ENCODE measurements at places on chromosomes 5 and 9. TPM values are rescaled to one million over a fixed set of nuclear protein-coding genes. Genes with fewer than 3 reads are reported as not detected.

DNA sequence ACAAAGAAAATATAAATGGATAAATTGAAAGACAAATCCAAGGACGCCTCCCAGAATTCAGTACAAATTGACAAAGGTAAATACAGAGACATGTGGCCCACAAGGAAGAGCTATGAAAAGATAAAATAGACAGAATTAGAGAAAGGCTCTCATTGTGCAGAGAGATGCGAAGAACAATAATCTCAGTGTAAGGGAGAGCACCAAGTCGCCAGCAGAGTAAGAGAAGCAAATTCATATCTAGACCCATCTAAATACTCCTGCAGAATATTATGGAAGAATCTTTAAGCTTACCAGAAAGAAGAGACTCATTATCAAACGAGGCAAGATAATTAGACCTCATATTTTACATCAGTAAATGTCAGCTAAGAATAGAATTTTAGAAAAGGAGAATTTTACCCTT, 101.7 kb upstream of the ITGA1 start:
- no peaks in the 10 kb centered on the region for H3K27me3 ChIP-seq
- H3K36me3 ChIP-seq = no peaks in the 10 kb centered on the region
- H3K27ac ChIP-seq = no peak overlapping the region
- no peaks in the 10 kb centered on the region for H3K4me1 ChIP-seq
- DNase-seq = no peak

DNA sequence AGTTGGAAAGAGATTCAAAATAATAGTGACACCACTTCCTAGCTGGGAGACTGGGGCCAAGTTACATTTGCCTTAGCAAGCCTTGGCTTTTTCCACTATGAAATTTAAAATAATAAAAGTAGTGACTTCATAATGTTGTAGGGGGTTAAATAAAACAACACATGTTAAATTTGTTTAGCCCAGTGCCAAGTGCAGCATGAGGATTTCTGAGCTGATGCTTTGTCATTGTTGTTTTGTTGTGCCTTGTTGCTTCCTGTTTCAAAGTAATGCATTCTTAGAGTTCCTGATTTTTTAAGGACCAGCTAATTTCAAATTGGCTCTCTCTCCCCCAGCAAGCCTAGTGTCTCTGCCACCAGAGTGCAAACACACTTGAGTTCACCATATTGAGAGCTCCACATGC, 270.7 kb upstream of the PAPPA start:
- no peaks in the 10 kb centered on the region for H3K36me3 ChIP-seq
- H3K4me1 ChIP-seq = no peaks in the 10 kb centered on the region
- H3K27me3 ChIP-seq = no peaks in the 10 kb centered on the region
- no peak for DNase-seq
- no peak overlapping the region for H3K4me3 ChIP-seq

DNA sequence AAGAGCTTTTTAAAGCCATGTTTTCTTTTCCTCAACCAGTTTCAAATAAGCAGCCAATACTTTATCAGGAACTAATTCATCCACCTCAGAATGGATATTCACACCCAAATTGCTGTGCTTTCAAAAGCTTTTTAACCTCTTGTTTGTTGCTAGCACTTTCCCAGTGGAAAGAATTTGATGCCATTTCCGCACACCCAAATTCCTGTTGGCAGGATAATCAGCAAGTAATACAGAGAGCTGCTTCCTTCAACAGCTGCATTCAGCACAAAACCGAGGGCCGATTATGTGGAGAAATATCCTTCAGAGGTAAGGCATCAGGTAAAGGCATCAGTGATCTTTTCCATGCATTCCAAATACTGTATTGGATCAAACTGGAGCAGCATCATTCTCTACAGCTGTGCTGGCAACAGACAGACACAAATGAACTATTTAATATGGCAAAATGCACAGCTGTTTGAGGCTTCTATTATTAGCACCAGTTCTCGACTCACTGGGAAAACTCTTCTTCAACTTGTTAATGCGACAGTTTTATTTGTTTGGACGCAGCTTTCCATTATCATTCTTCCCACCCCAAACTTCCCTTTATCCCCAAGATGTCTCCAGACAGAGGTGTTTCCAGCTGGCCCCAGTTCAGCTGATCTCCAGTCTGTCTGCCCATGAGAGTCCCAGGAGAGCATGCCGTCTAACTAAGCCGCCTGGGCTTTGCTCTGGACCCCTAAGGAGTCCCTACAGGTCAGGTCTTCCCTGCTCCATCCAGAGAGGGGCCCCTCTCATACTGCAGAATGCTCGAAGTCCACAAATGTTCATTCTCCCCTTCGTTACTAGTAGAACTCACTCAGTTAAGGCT, 22.2 kb upstream of the MGAT1 start:
- H3K4me3 ChIP-seq = no peak overlapping the region
- H3K36me3 ChIP-seq = no peaks in the 10 kb centered on the region
- H3K27ac ChIP-seq = no peak overlapping the region

DNA sequence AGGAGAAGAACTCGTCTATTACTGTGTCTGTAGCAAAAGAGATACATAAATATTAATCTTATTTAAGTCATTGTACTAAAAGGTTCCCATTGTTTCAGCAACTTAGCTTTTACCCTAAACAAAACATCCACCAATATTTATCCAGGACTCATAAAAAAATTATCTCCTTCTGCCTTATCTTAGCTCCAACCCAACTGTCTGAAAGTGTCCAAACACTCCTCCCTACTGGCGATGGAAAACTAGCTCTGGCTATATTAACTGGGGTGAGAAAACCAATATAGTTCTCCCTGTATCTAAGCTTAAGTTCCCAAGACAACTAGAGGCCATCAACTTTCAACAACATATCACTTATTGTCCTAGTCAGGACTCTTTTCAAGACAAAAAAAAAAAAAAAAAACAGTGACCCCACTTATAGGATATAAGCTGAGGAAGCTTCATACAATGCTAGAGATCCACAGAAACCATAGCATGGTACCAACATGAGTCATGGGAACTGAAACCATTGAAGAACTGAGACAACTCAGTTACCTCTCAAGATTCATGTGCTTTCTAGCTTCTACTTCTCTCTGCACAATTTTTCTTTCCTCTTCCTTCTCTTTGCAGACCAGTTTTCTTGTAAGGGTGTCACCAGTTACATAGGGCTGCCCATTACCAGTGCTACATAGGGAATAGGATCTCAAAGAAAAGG, 150.7 kb upstream of the RASA1 start:
- H3K27me3 ChIP-seq = no peaks in the 10 kb centered on the region
- no peak overlapping the region for H3K4me3 ChIP-seq
- H3K27ac ChIP-seq = no peak overlapping the region
- no peaks in the 10 kb centered on the region for H3K4me1 ChIP-seq
- DNase-seq = no peak
- H3K36me3 ChIP-seq = no peaks in the 10 kb centered on the region

GRCh38 chr5:169063316-169063953, 237.5 kb downstream of the SLIT3 start:
- DNase-seq = no peak
- no peak overlapping the region for H3K27ac ChIP-seq
- no peak overlapping the region for H3K4me3 ChIP-seq
- H3K36me3 ChIP-seq = no peaks in the 10 kb centered on the region
- peaks cover 5% of the 10 kb centered on the region for H3K27me3 ChIP-seq
- no peaks in the 10 kb centered on the region for H3K4me1 ChIP-seq

DNA sequence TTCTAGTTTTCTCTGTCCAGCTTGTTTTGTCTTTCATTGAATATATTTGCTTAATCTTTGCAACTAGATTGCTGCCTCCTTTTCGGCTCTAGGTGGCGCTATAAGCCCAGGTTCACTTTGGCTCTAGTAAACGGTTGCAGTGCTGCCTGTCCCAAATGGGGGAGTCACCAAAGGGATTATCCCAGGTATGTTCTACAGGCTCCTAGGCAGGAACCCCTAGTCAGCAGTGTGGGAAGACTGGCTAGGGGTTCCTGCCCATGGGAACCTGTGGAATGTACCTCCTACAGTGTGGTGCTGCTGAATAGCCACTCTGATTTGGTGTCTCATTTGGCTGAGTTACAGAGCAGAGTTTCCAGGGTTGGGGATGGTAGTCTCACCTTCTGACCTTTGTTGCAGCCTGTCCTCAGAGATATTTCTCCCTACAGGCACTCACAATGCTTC, 85.2 kb downstream of the ARSB start:
- H3K4me1 ChIP-seq = no peaks in the 10 kb centered on the region
- H3K4me3 ChIP-seq = no peak overlapping the region
- no peaks in the 10 kb centered on the region for H3K27me3 ChIP-seq
- H3K36me3 ChIP-seq = no peaks in the 10 kb centered on the region
- no peak overlapping the region for H3K27ac ChIP-seq

GRCh38 chr9:108727580-108728111, 128.1 kb downstream of the ACTL7B start:
- H3K27ac ChIP-seq = no peak overlapping the region
- DNase-seq = no peak
- H3K36me3 ChIP-seq = no peaks in the 10 kb centered on the region
- H3K4me1 ChIP-seq = no peaks in the 10 kb centered on the region
- no peak overlapping the region for H3K4me3 ChIP-seq

GRCh38 chr5:128877476-128877875, 87.8 kb upstream of the SLC27A6 start:
- DNase-seq = no peak
- no peaks in the 10 kb centered on the region for H3K4me1 ChIP-seq
- H3K36me3 ChIP-seq = no peaks in the 10 kb centered on the region
- H3K27me3 ChIP-seq = no peaks in the 10 kb centered on the region
- H3K4me3 ChIP-seq = no peak overlapping the region

DNA sequence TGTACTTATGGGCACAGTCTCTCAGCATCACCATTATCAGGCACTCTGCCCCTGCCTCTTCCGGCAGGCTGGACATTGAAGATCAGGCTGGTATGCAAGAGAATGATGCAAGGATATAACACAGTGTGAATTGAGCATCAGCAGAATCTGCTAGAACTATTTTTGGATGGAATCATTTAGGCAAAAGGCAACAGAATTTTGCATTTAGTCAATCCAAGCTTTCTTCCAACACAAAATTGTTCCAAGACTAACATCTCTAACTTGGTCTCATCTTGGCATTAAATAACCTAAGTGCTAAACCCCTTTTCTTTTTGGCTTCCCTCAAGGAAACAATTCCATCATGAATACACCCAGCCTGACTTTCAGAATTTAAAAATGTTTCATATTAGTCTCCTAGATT, 339.9 kb downstream of the PRELID2 start:
- H3K4me3 ChIP-seq = no peak overlapping the region
- no peaks in the 10 kb centered on the region for H3K27me3 ChIP-seq
- no peaks in the 10 kb centered on the region for H3K4me1 ChIP-seq
- DNase-seq = no peak
- H3K27ac ChIP-seq = no peak overlapping the region

DNA sequence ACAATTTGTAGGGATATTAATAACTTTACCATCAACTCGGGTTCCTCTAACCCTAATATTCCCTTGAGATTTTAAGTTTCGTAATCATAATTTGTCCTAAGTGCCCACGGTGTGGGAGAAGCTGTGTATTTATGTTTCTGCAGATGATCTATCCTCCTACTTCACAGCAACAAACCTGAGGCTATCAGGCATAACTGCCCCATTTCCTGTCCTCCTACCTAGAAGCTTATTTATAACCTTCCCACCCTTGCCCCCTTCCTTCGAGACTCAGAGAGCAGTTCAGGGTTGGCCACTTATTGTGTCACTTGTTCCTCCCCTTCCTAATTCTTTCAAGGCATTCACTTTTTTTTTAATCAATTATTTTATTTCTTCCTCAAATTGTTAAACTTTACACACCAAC, 29.6 kb upstream of the LCP2 start:
- no peak for DNase-seq
- no peak overlapping the region for H3K27ac ChIP-seq

DNA sequence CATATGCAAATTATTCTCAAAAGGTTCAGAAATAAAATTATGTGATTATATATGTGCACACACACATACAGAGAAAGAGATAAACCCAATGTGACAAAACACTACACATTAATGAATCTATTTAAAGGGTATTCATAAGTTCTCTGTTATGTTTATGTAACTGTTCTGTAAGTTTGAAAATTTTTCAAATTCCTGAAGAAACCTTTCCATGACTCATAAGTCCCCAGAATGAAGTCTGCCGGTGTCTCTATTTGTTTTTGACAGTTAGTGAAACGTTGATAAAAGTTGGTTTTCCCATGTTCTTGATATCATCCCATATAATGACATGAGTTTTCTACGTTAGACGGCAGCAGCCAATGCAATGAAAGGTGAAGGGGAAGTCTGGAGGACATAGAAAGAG, 199.5 kb upstream of the PUM3 start:
- H3K36me3 ChIP-seq = no peaks in the 10 kb centered on the region
- DNase-seq = no peak
- H3K4me1 ChIP-seq = no peaks in the 10 kb centered on the region
- no peaks in the 10 kb centered on the region for H3K27me3 ChIP-seq
- H3K4me3 ChIP-seq = no peak overlapping the region
- H3K27ac ChIP-seq = no peak overlapping the region

DNA sequence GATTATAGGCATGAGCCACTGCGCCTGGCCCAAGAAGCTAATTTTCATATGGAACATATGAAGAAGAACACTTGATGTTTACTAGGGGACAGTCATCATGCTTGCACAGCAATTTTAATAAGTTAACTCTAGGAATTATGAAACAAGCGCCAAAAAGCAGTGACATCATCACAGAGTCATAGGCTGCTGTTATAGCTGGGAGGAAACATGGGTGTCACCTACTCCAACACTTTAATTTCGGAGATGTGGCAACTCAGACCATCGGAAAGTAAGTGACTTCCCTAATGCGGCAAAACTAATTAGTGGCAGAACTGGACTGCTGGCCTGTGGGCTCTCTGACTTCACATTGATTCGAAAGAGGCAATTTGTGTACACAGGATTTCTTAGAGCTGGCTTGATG, 38.1 kb upstream of the EQTN start:
- no peaks in the 10 kb centered on the region for H3K36me3 ChIP-seq
- H3K4me1 ChIP-seq = no peaks in the 10 kb centered on the region
- H3K27me3 ChIP-seq = no peaks in the 10 kb centered on the region
- no peak overlapping the region for H3K27ac ChIP-seq
- no peak for DNase-seq

DNA sequence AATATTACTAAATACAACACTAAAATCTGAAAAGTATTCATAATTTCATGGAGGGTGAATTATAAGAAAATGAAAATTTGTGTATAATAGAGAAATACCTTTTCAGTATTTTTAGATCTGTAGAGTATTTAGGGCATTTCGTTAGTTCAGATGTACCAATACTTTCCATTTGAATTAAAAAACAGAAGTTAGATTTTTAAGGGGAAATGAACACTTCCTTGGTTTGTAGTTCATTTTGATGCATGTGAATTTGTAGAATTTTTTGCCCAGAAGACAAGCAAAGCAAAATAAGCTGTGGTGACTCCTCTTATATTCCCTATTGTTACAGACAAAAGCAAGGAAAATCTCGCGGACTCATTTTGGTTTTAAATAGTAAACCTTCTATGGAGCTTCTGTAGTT, 209.0 kb upstream of the RPS23 start:
- H3K27ac ChIP-seq = no peak overlapping the region
- DNase-seq = no peak
- no peaks in the 10 kb centered on the region for H3K36me3 ChIP-seq
- no peaks in the 10 kb centered on the region for H3K4me1 ChIP-seq
- H3K4me3 ChIP-seq = no peak overlapping the region

The PHF24 gene
- 0.03 TPM for polyA plus RNA-seq

The UGT3A2 gene
- polyA plus RNA-seq = 0.18 TPM

The F12 gene
- 294 TPM for polyA plus RNA-seq

The ADAMTSL2 gene
- 11.6 TPM for polyA plus RNA-seq

The CDKN2B-AS1 gene
- polyA plus RNA-seq = 0.08 TPM

The DMGDH gene
- 57.6 TPM for polyA plus RNA-seq

The ADGRD2 gene
- polyA plus RNA-seq = not detected

The PHYHD1 gene
- 72.8 TPM for polyA plus RNA-seq

The NR4A3 gene
- 0.14 TPM for polyA plus RNA-seq
